ENCODE measurements at places on chromosomes 13 and 19.
A peak's percentile ranks its signal among the peaks of the same experiment; 100 is the strongest.

DNA sequence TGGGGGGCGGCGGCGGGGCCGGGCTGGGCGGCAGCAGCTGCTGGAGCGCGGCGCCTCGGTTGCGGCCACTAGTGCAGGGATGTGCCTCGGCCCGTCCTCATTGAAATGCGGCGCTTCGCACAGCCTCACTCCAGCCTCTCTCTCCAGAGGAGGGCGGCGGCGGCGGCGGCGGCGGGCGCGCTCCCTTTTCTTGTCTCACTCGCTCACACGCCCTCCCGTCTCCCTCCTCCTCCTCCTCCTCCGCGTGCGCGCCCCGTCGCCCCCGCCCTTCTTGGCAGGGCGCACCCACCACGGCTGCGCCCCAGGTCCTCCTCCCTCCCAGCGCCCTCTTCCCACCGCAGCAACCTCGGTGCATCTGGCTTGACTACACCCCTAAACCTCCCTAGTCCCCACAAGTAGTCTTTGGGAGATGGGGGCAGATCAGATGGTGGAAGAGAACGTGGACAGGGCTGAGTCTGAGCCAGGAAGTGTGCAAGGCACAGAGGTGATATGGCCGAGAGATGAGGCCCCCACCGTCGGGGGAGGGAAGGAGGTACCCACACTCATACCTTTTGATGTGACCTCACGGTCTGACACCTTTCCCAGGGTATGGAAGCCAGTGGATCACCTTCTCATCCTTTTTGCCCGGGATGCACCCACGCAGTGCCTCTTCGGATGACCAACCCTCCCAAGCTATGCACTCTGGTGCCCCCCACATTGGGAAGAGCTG lies at the start of gene DCLK1:
TSS of gene DCLK1 (minus strand) at position 161 of the 709 bp plus-strand sequence.
- DNase-seq: peak; percentile 10

DNA sequence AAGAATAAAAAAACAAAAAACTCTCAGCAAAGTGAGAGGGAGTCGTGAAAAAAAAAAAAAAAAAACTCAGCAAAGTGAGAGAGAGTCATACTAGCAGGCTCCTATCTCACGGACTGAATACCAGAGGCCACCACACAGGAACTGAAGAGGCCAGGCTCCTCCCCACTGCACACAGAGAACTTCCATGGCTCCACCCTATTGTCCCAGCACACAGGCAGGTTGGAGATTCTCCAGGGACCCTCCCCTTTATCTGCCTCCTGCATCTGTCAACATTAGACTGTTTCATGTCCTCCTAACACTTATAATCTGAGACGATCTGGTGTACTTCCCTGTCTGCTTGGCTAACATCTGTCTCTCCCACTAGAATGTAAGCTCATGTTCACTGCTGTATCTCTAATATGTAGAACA lies 37.0 kb upstream of the FARP1 start:
- DNase-seq: no peak

GRCh38 chr13:37175996-37176395 lies 70.5 kb upstream of the CSNK1A1L start:
- DNase-seq: peak; percentile 82

DNA sequence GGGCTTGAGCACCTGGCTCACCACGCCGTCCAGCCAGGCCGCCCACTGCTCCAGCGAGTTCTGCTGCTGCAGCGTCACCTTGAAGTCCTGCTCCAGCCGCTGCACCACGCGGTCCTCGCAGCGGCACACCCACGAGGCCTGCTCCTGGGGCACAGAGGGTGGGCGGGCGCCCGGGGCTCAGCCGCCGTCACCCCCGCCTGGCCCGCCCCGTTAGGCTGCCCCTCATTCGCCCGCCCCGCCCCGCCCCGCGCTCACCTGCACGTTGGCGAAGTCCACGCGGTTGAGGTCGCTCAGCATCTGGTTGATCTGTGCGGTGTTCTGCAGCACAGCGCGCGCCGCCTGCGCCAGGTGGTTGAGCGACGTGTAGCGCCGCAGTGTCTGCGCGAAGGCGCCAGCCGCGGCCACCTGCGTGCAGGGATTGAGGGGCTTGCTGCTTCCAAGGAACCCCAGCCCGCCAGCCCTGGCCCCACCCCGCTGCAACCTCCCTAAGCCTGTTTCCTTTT lies 11.3 kb downstream of the DCAF15 start:
- DNase-seq: no peak

DNA sequence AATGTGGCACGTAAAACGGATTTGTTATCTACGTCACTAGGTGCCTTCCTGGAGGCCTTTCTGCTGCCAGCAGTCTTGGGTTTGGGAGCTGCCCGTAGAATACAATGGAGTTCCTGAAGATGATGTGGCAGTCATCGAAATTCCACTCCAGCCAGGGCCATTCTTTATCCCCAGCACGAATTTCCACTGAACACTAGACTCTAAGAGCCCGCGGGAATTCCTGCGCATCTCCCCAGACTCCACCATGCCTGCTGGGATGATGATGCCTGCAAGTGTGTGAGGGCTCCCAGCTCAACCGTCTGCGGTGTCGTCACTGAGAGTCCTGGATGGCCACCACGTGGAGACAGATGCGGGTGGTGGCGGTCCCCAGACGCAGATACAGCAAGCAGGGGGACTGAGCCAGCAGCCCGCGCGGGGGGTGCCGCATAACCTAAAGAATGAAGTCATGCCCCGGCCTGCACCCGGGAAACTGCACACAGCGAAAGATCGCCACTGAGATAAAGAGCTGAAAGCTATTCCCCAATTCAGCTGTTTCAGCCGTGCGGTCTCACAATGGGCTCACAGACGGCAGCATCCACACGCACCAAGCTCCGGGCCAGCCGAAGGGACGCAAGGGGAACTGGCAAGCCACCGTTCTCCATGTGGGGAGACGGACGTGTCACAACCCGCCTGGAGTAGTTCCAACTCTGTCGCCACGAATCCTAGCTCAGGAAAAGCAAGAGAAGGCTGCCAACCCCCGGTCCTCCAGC lies 41.1 kb downstream of the COL4A1 start:
- DNase-seq: no peak
